ENCODE measurements at places on chromosomes 2 and 18.

GRCh38 chr2:86087936-86088850 lies 17.5 kb downstream of the POLR1A start:
- DNase-seq = no peak

GRCh38 chr2:27885234-27885633 lies 5.0 kb downstream of the RBKS start:
- DNase-seq = no peak

DNA sequence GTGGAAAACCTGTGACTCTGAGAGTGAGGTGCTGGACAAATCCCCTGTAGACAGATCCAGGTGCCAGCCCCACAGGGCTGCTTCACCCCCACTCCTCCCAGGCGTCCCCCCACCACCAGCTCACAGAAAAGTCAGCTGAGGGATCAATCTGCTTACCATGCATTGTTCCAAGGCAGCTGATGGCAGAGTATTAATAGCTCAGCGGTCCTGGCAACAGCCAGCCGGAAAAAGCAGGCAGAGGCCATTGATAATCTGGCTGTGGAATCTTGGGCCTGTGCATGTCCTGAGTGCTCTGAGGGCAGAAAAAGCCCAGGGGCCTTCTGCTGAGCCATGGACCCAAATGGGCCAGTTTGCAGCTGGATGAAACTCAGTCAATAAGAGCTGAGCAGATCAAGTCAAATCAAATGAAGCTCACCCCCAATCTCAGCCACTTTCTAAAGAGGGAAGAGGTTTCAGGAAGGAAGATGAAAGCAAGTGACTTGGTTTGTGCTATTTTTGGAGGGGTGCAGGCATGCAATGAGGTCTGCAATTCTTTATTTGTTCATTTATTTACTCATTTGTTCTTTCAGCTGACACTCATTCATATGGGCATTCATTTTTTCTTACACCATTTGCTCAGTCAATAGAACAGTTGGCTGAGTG lies 63.4 kb downstream of the GYPC start:
- DNase-seq = no peak

- no peak for DNase-seq
These were observed 91.2 kb downstream of the TAF4B start for GRCh38 chr18:26317398-26317797.

- DNase-seq = no peak
These were observed 260.8 kb upstream of the FAM98A start for GRCh38 chr2:33859811-33860461.

GRCh38 chr2:55489467-55490062 lies 30.0 kb upstream of the CFAP36 start:
- DNase-seq = no peak

DNA sequence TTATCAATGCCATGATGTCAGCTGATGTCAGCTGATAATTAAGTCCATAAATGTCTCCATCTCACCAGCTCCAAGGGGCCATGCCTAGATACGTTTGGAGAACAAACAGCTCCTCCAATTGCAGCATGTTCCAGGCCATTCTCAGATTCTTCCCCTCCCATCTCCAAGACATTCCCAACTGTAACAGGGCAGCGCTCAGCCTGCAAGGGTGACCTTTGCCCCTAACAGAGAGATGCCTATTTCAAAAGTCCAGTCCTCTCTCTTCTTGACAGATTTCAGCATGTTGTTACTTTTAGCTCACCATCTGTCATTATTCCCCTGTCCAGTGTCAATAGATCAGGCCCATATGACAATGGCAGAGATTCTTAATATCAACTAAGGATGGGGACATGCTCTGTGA lies 9.9 kb downstream of the PSD4 start:
- DNase-seq = no peak

DNA sequence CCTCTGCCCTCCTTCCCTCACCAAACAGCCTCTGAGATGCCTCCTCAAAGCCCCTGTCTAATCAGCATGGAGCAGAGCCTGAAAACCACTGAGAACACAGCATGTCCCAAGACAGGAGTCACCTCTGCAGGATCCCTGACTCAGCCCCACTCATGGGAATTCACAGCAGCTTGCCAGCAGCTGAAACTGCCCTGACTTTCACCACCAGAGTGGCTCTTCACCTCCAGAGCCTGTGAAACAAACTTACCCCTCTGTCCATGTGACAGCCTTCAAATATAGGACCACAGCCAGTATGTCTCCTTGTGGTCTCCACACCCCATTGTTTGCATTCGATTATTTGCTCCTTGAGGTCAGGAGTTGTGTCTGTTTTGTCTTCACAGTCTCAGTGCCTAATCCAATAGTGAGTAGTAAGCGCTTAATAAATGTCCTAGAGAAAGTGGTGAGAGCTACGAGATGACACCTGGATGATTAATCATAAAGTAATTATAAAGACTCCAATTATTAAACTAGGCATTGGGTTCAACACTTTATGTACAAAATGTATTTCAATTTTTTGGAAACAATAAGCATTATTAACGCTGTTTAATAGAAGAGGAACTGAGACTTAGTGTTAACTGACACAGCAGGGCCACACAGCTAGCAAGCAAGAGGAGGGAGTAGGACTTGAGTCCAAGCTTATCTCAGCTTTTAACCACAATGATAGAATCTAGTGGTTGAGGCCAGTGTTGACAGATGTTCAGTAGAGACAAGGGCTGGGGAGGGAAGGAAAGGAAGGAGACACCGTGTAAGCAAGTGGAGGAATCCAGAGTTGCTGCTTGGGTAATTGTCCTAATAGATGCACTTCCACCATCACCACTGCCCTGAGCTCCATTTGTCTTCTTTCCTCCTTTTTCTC lies 358.7 kb upstream of the TNP1 start:
- DNase-seq = no peak

DNA sequence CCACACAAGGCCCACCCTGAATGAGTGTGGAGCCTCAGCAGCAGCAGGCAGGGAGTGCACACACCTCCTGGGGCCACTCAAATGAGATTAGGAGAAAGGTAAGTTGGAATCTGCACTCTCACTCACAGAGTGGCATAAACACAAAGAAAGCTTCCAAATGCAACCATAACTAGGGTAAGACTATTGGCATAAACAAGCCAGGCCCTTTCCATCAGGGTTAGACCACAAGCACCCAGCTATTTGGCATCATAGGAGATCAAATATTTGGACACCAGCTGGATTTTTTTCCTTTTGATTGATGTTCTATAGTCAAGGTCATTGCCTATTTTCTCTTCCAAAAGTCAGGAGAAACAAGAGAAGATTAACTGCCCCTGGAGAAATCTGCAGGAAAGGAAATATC lies 471.5 kb downstream of the TXNL1 start:
- DNase-seq = no peak

DNA sequence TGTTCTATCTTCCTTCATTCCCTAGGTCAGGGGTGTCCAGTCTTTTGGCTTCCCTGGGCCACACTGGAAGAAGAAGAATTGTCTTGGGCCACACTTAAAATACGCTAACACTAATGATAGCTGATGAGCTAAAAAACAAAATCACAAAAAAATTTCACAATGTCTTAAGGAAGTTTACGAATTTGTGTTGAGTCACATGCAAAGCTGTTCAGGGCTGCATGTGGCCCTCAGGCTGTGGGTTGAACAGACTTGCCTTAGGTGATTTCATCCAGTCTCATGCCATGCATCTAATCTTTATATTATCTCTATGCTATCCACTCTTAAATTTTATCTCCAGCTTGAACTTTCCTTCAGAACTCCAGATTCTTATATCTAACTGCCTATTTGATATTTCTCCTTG lies 80.1 kb downstream of the CCDC85A start:
- no peak for DNase-seq

GRCh38 chr2:128158176-128158575 lies 67.2 kb downstream of the UGGT1 start:
- DNase-seq = no peak

All from stimulated activated CD8-positive, alpha-beta memory T cell treated with anti-CD3 and anti-CD28 coated beads, Interleukin-2, amount 100 ng/mL, for 48 hours (primary cell).